ENCODE measurements at places on chromosomes 16 and 17.

DNA sequence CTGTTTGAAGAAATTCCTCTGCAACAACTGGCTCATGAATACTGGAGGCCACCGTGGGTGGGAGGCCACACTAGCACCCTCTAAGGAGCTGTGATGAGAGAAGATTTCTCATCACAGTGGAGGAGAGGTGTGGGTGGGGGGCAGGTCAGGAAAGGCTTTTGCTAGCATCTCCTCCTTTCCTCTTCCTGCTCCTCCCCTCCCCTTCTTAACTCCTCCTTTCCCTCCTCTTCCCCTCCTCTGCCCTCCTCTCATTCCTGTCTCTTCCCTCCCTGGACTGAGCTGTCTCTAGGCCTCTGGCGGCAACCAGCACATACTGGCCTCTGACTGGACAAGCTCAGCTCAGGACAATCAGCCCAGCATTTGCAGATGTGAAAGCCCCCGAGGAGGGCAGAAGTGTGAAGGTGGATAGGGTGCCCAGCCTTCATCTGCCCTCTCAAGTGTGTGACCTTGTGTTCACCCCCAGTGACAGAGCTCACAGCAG, 19.0 kb upstream of the LHX1 start:
- no peak for DNase-seq

DNA sequence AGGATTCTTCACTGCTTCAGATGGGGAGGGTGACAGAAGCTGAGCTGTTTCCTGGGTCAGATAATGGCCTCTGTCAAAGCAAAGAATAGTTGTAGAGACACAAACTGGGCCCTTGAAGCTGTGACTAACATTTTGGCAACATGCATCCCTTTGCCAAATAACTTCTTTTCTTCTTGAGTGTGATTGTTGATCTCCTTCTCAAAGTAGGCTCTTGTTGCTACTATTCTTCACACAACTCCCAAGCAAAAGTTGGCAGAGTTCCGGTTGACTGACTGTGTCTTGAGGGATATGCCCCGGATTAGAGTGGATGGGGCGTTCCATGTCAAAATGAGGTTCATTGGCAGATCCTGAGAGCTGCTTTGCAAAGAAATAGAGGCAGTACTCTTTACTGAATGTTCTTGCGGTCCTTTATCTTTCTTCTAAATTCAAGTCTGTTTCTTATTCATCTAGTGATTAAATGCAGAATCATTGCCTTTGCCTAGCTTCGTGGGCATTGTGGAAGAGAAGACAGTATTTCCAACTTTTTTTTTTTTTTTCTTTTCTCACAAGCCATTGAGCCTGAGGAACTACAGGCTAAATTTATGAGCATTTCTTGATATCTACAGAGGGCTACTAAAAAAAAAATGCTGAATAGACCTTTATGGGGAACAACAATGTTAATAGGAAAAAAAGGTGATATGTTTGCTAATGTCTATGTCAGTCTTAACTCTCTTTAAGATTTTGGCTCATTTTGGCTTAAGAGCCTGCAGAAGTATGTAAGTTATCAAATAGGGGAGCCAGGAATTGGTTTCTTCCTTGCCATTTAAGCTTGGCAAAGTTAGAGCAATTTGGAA, 5.8 kb downstream of the WIPF2 start:
- no peak for DNase-seq

- DNase-seq: no peak
Observed at GRCh38 chr16:14015033-14015432, 56.1 kb upstream of the MRTFB start.

DNA sequence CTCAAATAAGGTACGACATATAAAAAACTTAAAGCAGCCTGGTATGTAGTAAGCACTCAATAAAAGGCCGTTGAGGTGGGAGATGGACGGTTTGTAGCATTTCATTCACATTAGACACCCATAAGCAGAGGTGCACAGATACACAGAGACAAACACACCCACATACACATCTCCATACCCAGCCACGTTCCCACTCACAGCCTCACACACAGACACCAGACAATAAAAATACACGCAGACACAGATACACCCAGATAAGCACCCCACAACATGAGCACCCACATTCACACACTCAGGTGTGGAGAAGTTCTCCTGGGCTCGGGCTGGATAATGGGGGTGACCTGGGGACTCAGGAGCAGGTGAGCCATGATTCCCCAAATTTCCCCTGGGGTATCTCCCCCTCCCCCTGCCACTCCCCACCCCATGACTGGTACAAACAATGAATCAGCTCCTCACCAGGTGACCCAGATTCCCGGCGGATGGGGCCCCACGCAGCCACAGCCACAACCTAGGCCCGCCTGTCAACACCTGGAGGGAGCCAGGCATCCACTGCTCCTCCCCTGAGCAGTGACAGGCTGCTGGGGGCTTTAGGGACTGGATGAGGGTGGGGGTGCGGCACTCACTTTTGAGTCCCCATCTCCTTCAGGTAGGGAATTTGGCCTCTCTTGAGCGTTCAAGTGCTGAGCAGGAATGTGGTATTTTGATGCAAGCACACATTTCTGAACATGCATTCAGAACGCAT, 2.7 kb downstream of the DLX3 start:
- DNase-seq: no peak

- no peak for DNase-seq
Observed at GRCh38 chr16:68492543-68493411, 44.5 kb upstream of the SMPD3 start.

DNA sequence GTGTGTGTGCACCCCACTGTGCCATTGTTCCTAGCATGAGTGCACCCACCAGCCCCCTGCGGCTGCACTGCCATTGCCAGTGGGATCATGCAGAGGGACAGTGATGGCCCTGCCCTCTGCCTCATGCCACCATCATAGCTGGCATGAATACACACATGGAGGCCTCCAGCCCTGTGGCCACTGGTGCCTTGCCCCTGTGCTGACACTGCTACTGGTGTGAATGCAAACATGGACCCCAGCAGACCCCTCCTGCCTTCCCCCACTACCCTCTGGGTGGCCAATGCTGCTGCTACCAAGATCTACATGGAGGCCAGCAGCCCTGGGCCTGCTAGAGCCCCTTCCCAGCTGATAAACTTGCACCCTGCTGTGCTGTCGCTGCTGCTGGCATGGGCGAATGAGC, 995.5 kb upstream of the GOT2 start:
- DNase-seq: no peak

- no peak for DNase-seq
Observed at GRCh38 chr17:81517009-81517338, 4.4 kb upstream of the ACTG1 start.

DNA sequence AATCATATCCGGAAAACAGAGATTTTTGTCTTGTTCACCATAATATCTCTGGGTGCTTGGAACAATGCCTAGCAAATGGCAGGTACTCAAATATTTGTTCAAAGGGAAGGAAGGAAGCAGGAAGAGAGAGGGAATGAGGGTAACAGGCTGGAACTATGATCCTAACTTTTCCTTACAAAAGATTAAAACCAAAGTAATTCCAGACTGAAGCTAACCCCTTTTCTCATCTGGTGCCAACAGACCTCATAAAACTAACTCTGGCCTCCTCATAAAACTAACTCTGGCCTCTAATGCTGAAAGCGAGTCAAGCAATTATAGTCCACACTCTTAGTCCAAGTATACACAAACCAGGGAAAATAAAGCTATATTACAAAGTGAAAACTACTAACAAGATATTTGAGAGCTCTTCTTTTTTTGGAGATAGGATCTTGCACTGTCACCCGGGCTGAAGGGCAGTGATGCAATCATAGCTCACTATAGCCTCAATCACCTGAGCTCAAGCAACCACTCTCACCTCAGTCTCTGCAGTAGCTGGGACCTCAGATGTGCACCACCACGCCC, 84.6 kb downstream of the KANSL1 start:
- DNase-seq: no peak

DNA sequence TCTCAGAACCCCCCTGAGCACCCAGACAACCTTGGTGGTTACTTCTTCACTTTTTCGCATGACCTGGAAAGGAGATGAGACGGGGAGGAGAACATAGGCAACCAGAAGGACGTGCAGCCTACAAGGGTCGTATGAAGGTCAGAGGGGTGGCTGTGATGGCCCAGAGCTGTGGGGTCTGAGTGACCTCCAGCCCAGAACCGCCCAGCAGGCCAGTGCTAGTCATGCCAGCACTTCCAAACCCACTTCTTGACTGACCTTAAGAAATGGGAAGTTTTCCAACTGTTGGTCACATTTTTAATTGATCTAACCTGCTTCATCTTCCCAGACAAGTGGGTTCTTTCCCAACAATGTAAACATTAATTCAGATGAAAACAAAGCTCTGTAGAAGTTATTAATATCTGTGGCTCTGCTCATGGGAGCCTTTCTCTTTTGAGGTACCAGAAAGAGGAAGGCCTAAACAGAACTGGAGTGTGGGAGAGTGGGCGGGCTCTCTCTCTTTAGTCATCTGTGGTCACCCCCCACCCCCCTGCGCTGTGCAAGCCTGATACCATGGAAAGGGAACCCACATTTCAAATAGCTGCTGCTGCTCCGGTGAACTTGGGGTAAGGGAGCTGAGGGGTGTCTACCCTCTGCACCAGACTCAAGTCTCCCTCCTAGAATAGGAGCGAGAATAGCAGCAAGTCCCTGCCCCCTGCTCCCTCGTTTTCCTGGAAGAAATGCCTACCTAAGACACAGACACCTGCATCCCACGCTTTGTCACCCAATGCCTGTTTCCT, 101.6 kb downstream of the RAB11FIP4 start:
- peak; percentile 30 for DNase-seq

- DNase-seq: no peak
Observed at GRCh38 chr16:88628512-88628974, 9.8 kb upstream of the IL17C start.

- DNase-seq: no peak
Observed at GRCh38 chr17:29575511-29576213, 7.2 kb downstream of the TP53I13 start.

Data from ascending aorta (tissue), 2 donors.